ENCODE measurements at places on chromosomes 12 and 14. TPM values are rescaled to one million over a fixed set of nuclear protein-coding genes. Genes with fewer than 3 reads are reported as not detected.

The LHX5 gene
- total RNA-seq = not detected

The CD4 gene
- total RNA-seq = 1.9 TPM

The PCBP2 gene
- 324 TPM for total RNA-seq

The SELPLG gene
- total RNA-seq = 1.6 TPM

The E2F7 gene
- total RNA-seq = 5.0 TPM

The DNAH10 gene
- total RNA-seq = 45.1 TPM

The IAPP gene
- total RNA-seq = not detected

The FAM234B gene
- 53.8 TPM for total RNA-seq

The ADGRD1 gene
- total RNA-seq = 4.1 TPM

The CNTN1 gene
- total RNA-seq = 297 TPM

The KCNJ8 gene
- 4.4 TPM for total RNA-seq

The GLIPR1L1 gene
- total RNA-seq = not detected

The RD3L gene
- not detected for total RNA-seq

The SYT1 gene
- total RNA-seq = 168 TPM

The PLD4 gene
- 2.5 TPM for total RNA-seq

The CTSG gene
- total RNA-seq = not detected

The SGPP1 gene
- 27.5 TPM for total RNA-seq

The PPFIBP1 gene
- total RNA-seq = 164 TPM

The ASCL1 gene
- total RNA-seq = 15.0 TPM

The FLRT2 gene
- 372 TPM for total RNA-seq

The MON2 gene
- total RNA-seq = 172 TPM

The KRT78 gene
- not detected for total RNA-seq

The IL26 gene
- total RNA-seq = not detected

The MIP gene
- total RNA-seq = not detected

The OASL gene
- not detected for total RNA-seq

The SMCO2 gene
- total RNA-seq = 2.2 TPM

The NOPCHAP1 gene
- total RNA-seq = 26.6 TPM

The FIGNL2 gene
- 0.63 TPM for total RNA-seq

The MDM2 gene
- 84.2 TPM for total RNA-seq

The STON2 gene
- 45.1 TPM for total RNA-seq

The MAX gene
- total RNA-seq = 55.4 TPM

The YAF2 gene
- total RNA-seq = 83.6 TPM

The BCL2L2 gene
- 20.3 TPM for total RNA-seq

The PMCH gene
- not detected for total RNA-seq

The GARIN6 gene
- not detected for total RNA-seq

The POTEG gene
- not detected for total RNA-seq

The DNAJC22 gene
- total RNA-seq = not detected

The CRY1 gene
- total RNA-seq = 36.9 TPM

The SMIM41 gene
- not detected for total RNA-seq

The MYH7 gene
- total RNA-seq = 0.31 TPM

The SLC6A12 gene
- total RNA-seq = 7.8 TPM

The ST8SIA1 gene
- total RNA-seq = 44.1 TPM

The ITGB7 gene
- total RNA-seq = not detected

The ANO2 gene
- total RNA-seq = 4.4 TPM

The PLA2G1B gene
- total RNA-seq = not detected

The GALNT9 gene
- 7.2 TPM for total RNA-seq

The TSPAN9 gene
- 11.0 TPM for total RNA-seq

The DACT1 gene
- 269 TPM for total RNA-seq

The SLCO1B3 gene
- not detected for total RNA-seq

The RNASE1 gene
- total RNA-seq = 7.8 TPM

The RPAP3 gene
- total RNA-seq = 27.5 TPM

The WDHD1 gene
- 11.9 TPM for total RNA-seq

The OR4Q2 gene
- not detected for total RNA-seq

The FAM181A gene
- 1.6 TPM for total RNA-seq

The TMEM30B gene
- under 0.01 TPM for total RNA-seq

The SRRM4 gene
- total RNA-seq = 19.7 TPM

The DGLUCY gene
- 30.4 TPM for total RNA-seq

All from parietal lobe (tissue), 2 donors.